ENCODE measurements at places on chromosomes 1 and 21. TPM values are rescaled to one million over a fixed set of nuclear protein-coding genes. Genes with fewer than 3 reads are reported as not detected.
A peak's percentile ranks its signal among the peaks of the same experiment; 100 is the strongest.

CFHR5 gene
- not detected for total RNA-seq

DNA sequence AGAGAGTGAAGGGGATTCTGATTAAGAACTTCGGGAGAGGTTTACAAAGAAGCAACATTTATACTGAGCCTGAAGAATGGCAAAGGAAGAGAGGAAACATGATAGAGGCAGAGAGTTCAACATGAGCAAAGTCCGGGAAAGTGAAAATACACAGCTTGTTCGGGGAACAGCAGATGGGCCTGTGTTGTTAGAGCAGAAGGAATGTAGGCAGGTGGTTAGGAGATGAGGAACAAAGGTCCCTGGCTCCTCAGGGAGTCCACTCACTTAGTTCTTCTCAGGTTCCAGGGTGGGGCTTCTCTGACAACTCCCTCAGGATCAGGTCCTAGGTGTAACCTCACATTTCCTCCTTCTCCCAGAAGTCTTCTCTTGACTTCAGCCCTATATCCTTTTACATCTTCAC is 5.1 kb upstream of the ZNF326 start:
- DNase-seq = no peak

- no peak for DNase-seq
These were observed 12.8 kb downstream of the KCNJ15 start for GRCh38 chr21:38269576-38269936.

SHISAL2A gene
- total RNA-seq = 2.5 TPM

MPL gene
- 0.25 TPM for total RNA-seq

RYR2 gene
- 0.60 TPM for total RNA-seq

ZZZ3 gene
- 55.3 TPM for total RNA-seq

DNA sequence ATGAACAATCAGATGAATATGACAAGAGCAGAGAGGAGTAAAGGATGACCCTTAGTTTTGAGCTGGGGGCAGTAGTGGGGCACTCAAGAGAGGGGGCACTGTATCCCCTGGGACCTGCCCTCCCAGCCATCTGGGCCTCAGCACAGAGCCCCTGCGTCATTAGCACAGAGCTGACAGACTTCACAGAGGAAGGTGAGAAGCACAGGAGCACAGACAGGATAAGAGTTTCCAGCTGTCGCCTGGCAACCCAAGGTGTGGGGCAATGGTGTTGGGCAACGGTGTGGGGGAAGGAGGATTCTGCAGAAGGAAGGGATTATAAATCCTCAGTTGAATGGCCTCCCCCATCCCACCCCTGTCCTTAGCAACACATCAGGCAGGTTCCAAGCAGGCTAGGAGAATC is 30.2 kb downstream of the RAB3B start:
- no peak for DNase-seq

- DNase-seq = no peak
These were observed 8.6 kb downstream of the AVPR1B start for GRCh38 chr1:206108635-206109034.

DNA sequence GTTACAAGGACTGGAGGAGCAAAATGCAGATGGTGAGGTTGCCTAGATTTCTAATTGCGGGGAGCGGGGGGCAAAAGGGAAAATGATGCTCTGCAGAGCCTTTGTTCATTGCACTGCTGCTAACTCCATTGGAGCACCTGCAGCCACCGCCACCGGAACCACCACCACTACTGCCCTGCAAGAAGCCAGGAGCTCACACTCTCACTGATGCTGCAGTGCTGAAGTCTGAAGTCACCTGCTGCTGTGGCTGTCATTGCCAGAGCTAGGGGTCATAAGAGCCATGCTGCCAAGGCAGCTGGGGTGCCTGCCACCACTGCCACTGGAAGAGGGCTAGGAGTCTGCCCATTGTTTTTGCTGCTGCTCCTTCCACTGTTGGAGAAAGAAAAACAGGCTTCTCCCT is 7.3 kb upstream of the HPCAL4 start:
- DNase-seq = no peak

- DNase-seq = no peak
These were observed 86.1 kb upstream of the VAV3 start for GRCh38 chr1:108050911-108051629.

- no peak for DNase-seq
These were observed 103.3 kb downstream of the WDR3 start for GRCh38 chr1:118032883-118033282.

- no peak for DNase-seq
These were observed 26.0 kb downstream of the CDKN2C start for GRCh38 chr1:50996083-50996482.

- DNase-seq = peak; percentile 7
These were observed 49.9 kb downstream of the WNT9A start for GRCh38 chr1:227897704-227898438.

- DNase-seq = no peak
These were observed 443.1 kb downstream of the TTLL7 start for GRCh38 chr1:83555871-83556270.

DNA sequence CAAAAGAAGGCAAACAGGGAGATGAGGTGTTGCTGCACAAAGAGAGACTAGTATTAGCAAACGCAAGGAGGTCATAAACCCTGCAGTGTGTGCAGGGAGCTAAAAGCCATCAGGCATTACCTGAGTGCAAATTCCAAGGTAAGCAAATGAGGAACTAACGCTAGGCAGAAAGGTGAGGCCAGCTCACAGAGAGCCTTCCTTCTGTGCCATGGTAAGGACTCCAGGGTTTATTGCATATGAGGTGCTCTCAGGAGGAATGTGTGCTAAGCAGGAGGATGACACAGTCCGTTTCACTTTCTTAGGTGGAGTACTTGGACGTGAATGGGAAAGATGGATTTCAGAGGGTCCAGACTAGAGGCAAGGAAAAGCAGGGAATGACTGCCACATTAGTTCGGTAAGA is 44.6 kb upstream of the MYBPHL start:
- DNase-seq = no peak

DNA sequence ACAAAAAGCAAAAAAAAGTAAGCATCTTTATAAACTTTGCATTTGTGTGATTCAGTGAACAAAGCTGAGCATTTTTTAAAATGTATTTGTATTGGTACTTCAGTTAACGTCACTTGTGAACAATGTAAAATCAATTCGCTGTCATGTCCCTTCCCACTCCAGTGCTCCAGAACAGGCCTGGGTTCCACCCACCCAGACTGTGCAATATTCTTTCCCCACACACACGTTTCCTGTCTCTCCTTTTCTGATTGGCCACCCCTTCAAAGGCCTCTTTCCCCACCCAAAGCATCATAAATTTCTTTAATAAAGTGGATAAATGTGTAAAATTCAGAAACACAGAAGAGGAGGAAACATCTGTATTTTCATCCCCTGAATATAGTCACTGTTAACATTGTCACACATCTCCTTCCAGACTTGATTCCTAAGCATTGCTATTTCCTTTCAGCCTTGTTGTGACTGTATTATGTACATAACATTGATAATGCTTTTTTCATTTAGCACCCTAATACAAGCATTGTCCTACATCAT is 12.0 kb downstream of the CLEC20A start:
- DNase-seq = no peak

DNA sequence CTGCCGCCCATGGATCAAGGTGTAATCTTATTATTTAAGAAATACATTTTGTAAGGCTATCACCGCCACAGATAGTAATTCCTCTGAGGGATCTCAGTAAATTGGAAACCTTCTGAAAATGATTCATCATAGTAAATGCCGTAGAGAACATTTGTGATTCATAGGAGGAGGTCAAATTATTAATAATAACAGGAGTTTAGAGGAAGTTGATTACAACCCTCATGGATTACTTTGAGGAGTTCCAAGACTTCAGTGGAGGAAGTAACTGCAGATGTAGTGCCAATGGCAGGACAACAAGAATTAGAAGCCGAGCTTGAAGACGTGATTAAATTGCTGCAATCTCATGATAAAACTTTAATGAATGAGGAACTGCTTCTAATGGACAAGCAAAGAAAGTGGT is 280.1 kb downstream of the PTPRC start:
- DNase-seq = no peak

DCDC2B gene
- not detected for total RNA-seq

- no peak for DNase-seq
These were observed 5.2 kb upstream of the KISS1 start for GRCh38 chr1:204201348-204202040.

- DNase-seq = no peak
These were observed at the start of gene DENND2D for GRCh38 chr1:111199881-111200801. DENND2D (minus strand) TSS chr1:111200646; CDS start chr1:111200459, 187 bp downstream.

HES4 gene
- total RNA-seq = 32.0 TPM

- DNase-seq = no peak
These were observed 50.9 kb downstream of the PTPN14 start for GRCh38 chr1:214500340-214501055.

- DNase-seq = no peak
These were observed 862 bp upstream of the PLEKHO1 start for GRCh38 chr1:150148837-150149270.

CNIH3 gene
- total RNA-seq = 4.3 TPM

GRCh38 chr1:205355075-205355453 is 1.7 kb downstream of the KLHDC8A start:
- DNase-seq = no peak

GPR3 gene
- 0.38 TPM for total RNA-seq

- no peak for DNase-seq
These were observed 138.8 kb downstream of the ROR1 start for GRCh38 chr1:63912643-63913042.

PKLR gene
- total RNA-seq = 0.82 TPM

- DNase-seq = no peak
These were observed 65.4 kb downstream of the ABCA4 start for GRCh38 chr1:94055459-94056122.

DNA sequence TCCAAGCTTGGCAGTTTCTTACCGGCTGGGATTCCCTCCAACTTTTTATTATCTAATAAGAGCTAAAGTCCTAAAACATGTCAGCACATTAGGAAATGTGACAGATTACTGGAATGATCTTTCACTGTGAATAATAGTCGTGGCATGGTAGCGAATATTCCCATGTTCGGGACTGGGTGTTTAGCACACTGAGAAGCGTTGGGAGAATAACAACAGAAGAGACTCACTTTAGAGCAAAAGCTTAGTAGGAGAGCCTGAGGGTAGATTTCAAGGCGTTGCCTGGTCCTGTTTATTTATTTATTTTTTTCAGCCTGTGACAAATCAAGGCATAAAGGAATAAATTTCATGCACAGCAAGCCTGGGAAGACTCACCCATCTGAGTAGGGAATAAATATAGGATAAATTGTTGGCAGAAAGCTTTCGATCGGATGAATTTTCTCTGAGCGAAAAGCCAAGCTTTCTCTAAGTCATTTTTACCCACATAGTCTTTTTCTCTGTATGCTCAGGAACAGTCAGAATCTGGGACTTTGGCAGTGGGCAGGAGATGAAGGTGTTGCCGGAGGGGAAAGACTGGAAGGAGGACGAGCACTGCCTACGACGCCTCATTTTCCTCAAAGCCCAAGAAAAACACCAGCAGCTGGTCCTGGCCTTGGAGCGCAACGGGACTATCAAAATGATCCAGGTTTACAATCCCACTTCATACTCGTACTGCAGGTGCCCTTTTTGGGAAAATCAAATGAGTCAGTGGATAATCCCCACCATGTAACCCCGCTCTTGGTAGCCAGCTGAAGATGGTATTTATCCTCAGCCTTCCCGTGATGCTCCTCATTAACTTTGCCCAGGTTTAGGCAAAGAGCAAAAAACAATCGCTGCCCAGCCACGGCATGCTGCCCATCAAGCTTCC is 97.2 kb downstream of the WDR64 start:
- no peak for DNase-seq

DNA sequence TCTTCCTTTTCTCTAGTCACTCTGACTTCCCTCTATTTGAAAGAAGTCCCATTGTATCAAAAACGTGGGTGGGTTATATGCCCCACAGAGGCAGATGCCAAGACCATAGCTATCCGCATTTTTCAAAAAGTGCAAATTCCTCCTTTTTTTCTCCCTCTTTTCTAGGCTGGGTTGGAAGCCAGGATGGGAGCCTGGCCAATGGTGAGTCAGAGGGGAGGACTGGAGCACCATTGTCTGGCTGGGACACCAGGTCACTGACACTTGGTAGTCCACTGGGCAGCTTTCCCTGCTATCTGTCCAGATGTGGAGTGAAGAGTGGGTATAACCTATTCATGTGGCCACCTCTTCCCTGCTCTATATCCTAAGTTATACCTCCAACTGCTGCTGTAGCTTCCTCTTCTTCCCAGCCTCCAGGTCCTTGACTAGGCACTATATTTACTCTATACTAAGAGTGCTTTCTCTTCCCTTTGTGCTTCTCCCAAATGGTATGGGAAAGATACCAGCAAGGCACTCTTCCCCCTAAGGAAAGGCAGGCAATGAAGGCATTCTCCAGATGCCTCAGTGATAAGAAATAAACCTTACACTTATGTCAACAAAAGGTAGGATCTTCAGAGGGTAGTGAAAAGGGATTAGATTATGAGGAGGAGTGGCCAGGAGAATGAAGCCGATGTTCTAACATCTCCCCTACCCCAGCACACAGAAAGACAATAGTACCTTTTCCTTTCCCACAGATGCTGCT is 12.9 kb downstream of the PI4KB start:
- no peak for DNase-seq

RGS1 gene
- 50.2 TPM for total RNA-seq

- peak; percentile 48 for DNase-seq
These were observed 478 bp downstream of the RIT1 start for GRCh38 chr1:155910621-155911121.

GRCh38 chr1:166069390-166069789 is 97.4 kb downstream of the FAM78B start:
- peak; percentile 26 for DNase-seq

LCE2A gene
- not detected for total RNA-seq

GRCh38 chr1:237910834-237911233 is 20.1 kb upstream of the ZP4 start:
- no peak for DNase-seq

DNA sequence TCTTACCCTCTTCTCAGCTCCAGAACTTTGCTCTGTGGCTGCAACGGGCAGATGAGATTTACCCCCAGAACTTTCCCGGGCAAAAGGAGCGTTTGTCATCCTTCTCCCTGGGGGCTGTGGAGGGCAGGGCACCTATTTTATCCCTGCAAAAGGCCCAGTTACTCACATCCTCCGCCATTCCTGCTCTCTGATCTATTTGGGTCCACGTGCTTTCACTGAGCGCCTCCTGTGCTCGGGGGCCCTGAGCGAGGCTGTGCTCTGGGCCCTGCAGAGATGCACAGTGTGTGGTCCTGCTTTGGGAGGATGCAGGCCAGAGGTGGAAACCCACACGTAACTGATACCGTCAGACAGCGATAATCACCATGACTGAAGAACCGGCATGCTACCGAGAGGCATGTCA is 2.4 kb upstream of the CSMD2 start:
- no peak for DNase-seq

DNA sequence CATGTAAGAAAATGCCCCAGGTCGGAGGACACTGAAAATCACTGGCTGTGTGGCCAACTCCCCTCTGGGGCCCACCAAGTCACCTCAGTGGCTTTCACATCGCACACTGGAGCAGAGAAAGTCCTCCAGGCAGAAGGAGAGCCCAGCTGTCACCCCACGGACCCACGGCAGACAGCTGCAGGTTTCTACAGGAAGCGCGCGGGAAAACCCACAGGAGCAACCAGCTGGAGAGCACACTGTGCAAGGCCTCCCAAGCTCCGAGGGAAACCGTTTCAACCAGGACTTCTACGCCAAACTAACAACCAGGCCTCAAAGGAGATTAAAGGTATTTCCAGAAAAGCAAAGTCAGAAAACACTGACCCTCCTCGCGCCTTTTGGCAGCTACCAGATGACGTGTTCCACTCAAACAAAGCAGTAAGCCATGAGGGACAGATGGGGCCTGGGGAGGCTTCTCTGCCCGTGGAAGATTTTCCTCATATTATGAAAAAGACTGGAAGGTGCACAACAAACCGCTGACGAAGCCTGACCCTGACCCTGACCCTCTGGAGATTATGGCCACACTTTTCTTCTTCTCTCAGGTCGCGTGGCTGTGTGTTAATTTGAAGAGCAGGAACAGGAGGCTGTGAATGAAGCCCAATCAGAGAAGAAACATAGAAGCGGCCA is 21.0 kb downstream of the WDR4 start:
- no peak for DNase-seq
